Left lung (tissue), 14 donors: ENCODE measurements at places on chromosomes 12 and 14. TPM values are rescaled to one million over a fixed set of nuclear protein-coding genes. Genes with fewer than 3 reads are reported as not detected.

Gene SLC25A21
- total RNA-seq: 0.47 TPM

DNA sequence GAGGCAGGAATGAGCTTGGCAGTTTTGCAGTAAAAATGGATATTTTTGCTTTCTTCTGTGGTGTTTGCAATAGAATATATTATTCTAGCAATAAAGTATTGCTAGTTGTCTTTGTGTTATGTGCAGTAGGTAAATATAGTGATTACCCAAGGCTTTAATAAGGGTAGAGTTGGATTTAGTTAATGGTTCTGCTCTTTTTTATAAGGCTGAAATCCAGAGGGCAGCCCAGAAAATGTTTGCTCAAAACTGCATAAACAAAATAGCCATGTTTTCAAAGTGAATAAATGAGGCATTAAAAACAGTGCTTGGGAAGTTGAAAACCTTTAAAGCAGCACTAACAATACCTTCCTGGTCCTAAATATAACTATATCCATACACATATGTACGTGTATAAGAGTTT, 162.4 kb downstream of the SLC5A8 start:
- H3K36me3 ChIP-seq: no peaks in the 10 kb centered on the region
- no peaks in the 10 kb centered on the region for H3K27me3 ChIP-seq
- no peaks in the 10 kb centered on the region for H3K4me1 ChIP-seq
- H3K4me3 ChIP-seq: no peak overlapping the region
- no peak overlapping the region for H3K27ac ChIP-seq

DNA sequence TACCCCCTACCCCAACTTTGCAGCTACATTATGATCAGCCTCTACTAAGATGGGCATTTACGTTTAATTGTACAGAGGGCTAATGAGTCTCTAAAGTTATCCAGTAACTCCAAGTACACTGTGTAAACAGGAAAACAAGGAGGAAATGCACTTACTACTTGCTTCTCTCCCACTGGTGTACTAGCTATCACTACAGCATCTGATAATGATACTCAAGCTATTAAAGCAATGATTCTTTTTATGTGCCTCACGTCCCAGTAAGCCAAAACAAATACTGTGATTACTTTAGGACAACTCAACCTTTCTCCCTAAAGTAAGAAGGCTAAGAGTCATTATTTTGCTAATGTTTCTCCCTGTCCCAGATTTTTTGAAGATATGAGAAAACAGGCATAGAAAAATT, 128.6 kb upstream of the CCDC175 start:
- H3K27ac ChIP-seq: no peak overlapping the region
- no peaks in the 10 kb centered on the region for H3K4me1 ChIP-seq
- no peak overlapping the region for H3K4me3 ChIP-seq
- DNase-seq: no peak

DNA sequence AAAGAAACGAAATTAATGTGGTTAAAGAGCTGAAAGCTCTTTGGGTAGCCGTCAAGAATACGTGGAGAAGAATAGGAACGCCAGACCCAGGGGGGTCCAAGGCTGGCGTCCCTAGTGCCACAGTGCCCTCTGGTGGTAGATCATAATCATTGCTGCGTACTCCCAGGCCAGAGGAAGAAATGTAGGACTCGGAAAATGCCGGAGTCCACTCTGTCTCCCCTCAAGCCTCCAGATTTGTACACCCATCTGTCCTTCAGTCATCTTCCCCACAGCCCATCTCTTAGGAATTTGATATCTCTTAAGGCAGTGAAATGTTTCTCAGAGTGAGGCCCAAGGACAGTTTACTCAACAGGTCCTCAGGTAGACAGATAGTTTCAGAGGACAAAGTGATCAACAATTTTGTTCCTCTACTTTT, 25.4 kb upstream of the PLEKHG6 start:
- no peaks in the 10 kb centered on the region for H3K27me3 ChIP-seq
- H3K4me3 ChIP-seq: no peak overlapping the region
- H3K27ac ChIP-seq: no peak overlapping the region
- peaks cover 19% of the 10 kb centered on the region for H3K4me1 ChIP-seq
- no peaks in the 10 kb centered on the region for H3K36me3 ChIP-seq
- no peak for DNase-seq

DNA sequence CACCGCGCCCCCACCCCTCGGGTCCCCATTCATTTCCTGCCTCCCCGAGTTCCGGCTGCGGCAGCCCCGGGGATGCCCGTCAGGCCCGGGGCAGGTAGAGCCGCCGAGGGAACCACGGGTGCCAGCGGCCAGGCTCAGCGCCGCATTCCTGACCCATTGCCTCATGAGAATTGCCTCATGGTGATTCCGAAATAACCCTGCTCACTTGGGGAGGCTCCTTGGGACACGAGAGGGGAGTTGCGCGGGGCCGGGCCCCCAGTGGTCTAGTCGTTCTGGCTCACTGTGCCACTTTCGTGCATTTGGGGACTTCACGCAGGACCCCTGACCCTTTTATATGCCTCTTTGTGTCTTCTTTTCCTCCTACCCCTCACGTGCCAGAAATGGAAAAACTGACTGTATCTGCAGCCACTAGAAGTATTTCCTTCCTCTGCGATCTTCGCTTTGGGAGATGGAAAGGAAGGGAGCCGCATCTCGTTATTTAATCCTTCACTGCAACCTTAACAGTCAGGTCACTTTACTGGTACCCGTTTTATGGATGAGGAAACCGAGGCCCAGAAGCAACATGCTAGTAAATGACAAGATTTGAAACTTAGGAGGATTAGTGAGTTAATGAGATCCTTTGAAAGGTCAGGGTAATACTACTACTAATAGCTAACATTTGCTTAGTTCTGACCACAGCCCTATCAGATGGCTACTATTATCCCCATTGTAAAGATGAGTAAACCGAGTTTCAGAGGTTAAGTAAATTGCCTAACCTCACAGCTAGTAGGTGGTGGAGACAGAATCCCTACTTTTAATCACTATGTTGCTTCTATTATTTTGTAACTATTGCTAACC, 768 bp downstream of the PTPN11 start:
- DNase-seq: peak; percentile 55
- H3K27me3 ChIP-seq: no peaks in the 10 kb centered on the region
- H3K4me1 ChIP-seq: peaks cover 55% of the 10 kb centered on the region
- no peaks in the 10 kb centered on the region for H3K36me3 ChIP-seq
- peak overlapping the region; percentile 96 for H3K27ac ChIP-seq
- peak overlapping the region; percentile 86 for H3K4me3 ChIP-seq

DNA sequence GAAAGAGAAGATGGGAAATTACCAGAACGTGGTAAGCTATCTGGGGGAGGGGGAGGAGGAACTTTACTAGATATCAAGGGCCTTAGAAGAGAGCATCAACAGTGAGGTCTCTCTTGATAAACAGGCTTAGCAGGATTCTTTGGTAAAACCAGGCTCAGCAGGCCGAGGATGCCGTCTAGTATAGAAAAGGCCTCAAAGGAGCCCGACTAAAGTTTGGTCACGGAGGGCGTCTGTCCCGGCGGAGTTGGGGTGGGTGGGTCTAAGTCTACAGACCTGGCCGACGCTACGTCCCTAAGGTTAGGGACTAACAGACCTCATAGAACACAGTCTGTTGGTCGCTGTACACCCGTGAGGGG, 538 bp upstream of the TIGAR start:
- H3K36me3 ChIP-seq: no peaks in the 10 kb centered on the region
- H3K27me3 ChIP-seq: no peaks in the 10 kb centered on the region
- peaks cover 28% of the 10 kb centered on the region for H3K4me1 ChIP-seq
